ENCODE measurements at places on chromosomes 2 and 18. TPM values are rescaled to one million over a fixed set of nuclear protein-coding genes. Genes with fewer than 3 reads are reported as not detected.

GRCh38 chr2:18987016-18987415 lies 371.4 kb downstream of the OSR1 start:
- H3K27me3 ChIP-seq = no peaks in the 10 kb centered on the region
- no peaks in the 10 kb centered on the region for H3K36me3 ChIP-seq
- no peak overlapping the region for H3K27ac ChIP-seq
- no peaks in the 10 kb centered on the region for H3K4me1 ChIP-seq
- H3K4me3 ChIP-seq = no peak overlapping the region

DNA sequence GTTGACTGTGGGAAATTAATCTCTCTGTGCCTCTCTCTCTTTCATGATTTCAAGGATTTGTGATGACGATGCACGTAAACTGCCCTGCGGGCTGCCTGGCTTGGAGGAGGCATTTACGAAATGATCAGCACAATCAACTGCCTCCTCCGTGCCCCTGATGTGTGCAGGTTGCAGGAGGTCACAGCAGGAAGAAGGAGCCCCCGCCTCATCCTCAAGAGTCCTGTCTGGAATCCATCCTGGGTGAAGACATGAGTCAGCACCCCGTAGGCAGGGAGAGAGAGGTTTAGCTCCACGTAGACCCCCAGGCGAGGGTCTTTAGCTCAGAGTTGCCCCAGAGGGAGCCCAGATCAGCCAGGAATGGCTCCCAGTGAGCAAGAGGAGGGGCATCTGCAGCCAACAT lies 17.1 kb upstream of the TEX51 start:
- H3K27ac ChIP-seq = no peak overlapping the region
- no peaks in the 10 kb centered on the region for H3K27me3 ChIP-seq
- no peaks in the 10 kb centered on the region for H3K36me3 ChIP-seq
- no peak overlapping the region for H3K4me3 ChIP-seq
- no peaks in the 10 kb centered on the region for H3K4me1 ChIP-seq

DNA sequence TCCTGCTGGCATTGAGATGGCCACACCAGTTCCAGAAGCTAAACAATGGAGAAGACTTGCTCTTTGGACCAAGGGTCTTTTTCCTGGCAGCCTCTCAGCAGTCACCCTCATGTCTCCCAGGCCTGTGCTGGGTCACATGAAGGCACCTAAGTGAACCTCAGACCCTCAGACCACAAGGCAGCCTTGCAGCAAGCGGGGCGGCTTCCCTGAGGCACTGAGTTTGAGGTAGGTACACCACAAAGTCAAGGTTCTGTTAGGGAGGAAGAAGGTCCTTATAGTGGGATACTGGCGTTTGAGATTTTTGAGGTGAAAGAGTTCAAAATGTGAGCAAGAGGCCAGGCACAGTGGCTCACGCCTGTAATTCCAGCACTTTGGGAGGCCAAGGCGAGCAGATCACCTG lies 8.5 kb upstream of the PRELID3A start:
- no peak overlapping the region for H3K4me3 ChIP-seq
- H3K36me3 ChIP-seq = no peaks in the 10 kb centered on the region
- H3K4me1 ChIP-seq = peaks cover 7% of the 10 kb centered on the region

DNA sequence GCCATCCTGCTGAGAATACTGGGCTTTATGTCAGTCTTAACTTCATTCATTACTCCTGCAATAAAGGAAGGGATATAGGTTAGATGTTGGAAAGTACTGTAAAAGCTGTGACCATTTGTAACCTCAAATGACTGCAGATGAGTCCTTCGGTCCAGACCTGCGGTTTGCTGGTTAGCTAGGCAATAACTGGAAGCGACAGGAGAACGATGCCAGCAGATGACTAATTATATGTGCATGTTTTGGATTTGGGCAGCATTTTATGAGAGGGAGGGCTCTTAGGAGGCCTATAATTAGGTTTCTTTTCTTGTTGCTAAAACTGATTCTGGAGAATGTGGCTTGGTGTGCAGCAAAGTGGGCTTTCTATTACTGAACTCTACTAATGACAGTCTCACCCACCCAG lies 205.6 kb downstream of the TMEM182 start:
- H3K27me3 ChIP-seq = no peaks in the 10 kb centered on the region
- H3K4me3 ChIP-seq = no peak overlapping the region
- no peak overlapping the region for H3K27ac ChIP-seq
- H3K4me1 ChIP-seq = no peaks in the 10 kb centered on the region

The ZFAND2B gene
- total RNA-seq = 32.3 TPM

GRCh38 chr18:21335927-21336488 lies 94.0 kb downstream of the GREB1L start:
- no peak overlapping the region for H3K4me3 ChIP-seq
- H3K36me3 ChIP-seq = no peaks in the 10 kb centered on the region
- H3K27ac ChIP-seq = no peak overlapping the region
- no peaks in the 10 kb centered on the region for H3K27me3 ChIP-seq
- no peaks in the 10 kb centered on the region for H3K4me1 ChIP-seq
- no peak for DNase-seq

DNA sequence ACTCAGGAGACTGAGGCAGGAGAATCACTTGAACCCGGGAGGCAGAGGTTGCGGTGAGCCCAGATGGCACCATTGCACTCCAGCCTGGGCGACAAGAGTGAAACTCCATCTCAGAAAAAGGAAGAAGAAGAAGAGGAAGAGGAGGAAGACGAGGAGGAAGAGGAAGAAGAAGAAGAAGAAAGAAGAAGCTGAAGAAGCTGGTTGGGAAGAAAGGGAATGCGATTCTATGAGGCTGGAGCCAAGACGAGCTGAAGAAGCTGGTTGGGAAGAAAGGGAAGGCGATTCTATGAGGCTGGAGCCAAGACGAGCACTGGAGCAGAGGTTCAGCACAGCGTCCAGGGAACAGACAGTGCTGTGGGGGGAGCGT lies 30.3 kb upstream of the TAF1B start:
- H3K4me3 ChIP-seq = no peak overlapping the region
- no peaks in the 10 kb centered on the region for H3K27me3 ChIP-seq
- no peaks in the 10 kb centered on the region for H3K4me1 ChIP-seq
- no peak for DNase-seq
- no peak overlapping the region for H3K27ac ChIP-seq
- H3K36me3 ChIP-seq = no peaks in the 10 kb centered on the region

DNA sequence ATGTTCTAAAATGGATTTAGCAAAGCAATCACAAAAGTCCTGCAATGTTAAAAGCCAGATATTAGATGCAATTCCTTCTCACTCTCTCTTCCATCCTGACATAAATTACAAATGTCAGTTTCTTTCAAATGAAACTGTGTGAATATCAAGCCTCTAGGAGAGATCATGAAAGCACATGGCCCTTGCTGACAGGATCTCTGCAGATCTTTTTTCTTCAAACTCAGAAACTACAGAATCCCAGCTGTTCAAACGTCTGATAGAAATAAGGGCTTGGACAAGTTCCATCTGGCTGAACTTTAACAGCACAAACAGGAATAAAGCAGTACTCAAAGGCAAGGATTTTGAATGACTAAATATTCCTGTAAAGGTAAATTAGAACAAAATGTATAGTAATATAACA lies 47.6 kb downstream of the PDE1A start:
- H3K27me3 ChIP-seq = no peaks in the 10 kb centered on the region
- no peak overlapping the region for H3K4me3 ChIP-seq
- no peaks in the 10 kb centered on the region for H3K4me1 ChIP-seq
- no peak overlapping the region for H3K27ac ChIP-seq
- H3K36me3 ChIP-seq = no peaks in the 10 kb centered on the region

The RASGRP3 gene
- 10.8 TPM for total RNA-seq

DNA sequence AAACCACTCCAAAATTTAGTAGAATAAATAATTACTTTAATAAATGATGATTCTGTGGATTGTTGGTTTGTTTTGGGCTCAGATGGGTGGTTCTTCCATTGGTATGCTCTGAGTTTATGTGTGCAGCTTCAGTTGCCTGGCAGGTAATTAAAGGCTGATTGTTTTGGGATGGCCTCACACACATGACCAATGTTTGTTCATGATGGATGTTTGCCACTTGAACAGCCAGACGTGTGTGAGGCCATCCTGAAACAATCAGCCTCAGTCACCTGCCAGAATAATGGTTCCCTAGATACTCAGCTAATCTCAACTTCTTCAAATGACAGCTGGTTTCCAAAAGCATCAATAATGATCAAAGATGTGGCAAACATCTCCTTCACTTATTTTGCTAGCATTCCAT lies 352.5 kb upstream of the GULP1 start:
- no peak overlapping the region for H3K4me3 ChIP-seq
- no peak for DNase-seq
- H3K36me3 ChIP-seq = no peaks in the 10 kb centered on the region
- no peaks in the 10 kb centered on the region for H3K27me3 ChIP-seq

DNA sequence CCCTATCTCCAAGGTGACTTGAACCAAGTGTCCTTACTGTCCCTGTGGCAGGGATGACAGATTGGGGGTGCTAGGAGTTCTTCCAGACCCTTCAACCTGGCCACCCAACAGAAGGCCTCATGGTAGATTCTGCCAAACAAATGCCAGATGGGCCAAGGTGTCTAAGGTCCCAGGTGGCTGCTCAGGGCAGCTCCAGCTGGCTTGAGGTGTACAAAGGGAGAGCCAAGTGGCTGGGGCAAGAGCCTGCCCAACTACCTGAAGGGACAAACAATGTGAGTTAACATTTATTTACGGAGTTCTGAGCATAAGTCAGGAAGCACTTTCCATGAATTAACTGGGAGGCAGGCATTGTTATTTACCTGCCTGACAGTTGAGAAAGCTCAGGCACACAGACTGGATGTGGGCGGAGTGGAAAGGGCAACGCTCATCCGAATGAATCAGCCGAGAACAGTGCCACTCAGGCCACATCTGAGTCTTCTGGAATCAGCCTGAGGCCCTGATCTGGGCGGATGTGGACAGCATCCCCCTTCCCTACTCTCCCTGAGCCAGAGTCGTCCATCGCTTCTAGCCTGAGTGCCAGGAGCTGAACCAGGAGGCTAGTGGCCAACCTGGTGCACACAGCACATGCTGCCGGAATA lies 4.4 kb upstream of the KCNIP3 start:
- no peak for DNase-seq
- no peaks in the 10 kb centered on the region for H3K36me3 ChIP-seq
- H3K27ac ChIP-seq = no peak overlapping the region
- H3K4me1 ChIP-seq = no peaks in the 10 kb centered on the region
- H3K4me3 ChIP-seq = no peak overlapping the region

DNA sequence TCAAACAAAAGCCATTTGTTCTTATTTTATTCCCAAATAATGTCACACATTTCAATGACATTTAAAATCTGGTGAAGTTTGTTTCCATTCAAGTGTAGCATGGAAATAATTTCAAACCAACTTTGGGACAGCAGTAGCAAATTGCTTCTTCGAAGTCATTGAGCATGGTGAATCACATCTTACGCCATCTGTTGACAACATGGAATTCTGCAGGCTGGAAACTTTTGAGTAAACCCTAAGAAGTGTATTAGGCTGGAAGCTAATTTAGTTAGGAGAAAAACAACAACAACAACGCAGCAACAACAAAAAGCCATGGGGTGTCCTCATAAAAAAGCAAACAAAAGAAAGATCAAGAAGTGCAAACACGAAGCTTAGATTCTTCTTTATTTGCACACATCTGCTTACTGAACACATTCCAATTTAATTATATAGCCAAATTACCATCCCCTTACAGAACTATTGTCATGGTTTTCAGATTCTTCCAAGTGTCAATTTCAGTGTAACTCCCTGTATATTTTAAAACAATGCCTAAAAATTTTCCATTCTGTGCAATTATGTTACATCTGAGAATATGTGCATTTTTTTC lies 659.0 kb upstream of the CDH7 start:
- no peak overlapping the region for H3K4me3 ChIP-seq
- H3K27me3 ChIP-seq = no peaks in the 10 kb centered on the region
- peak; percentile 19 for DNase-seq
- H3K27ac ChIP-seq = no peak overlapping the region

- DNase-seq = no peak
- H3K27me3 ChIP-seq = no peaks in the 10 kb centered on the region
- no peaks in the 10 kb centered on the region for H3K36me3 ChIP-seq
- H3K4me3 ChIP-seq = no peak overlapping the region
- H3K27ac ChIP-seq = no peak overlapping the region
- no peaks in the 10 kb centered on the region for H3K4me1 ChIP-seq
Measured at GRCh38 chr2:61218076-61218816, 56.3 kb downstream of the C2orf74 start.

GRCh38 chr2:12928197-12928774 lies 211.6 kb downstream of the TRIB2 start:
- no peaks in the 10 kb centered on the region for H3K27me3 ChIP-seq
- H3K4me3 ChIP-seq = no peak overlapping the region
- peaks cover 19% of the 10 kb centered on the region for H3K4me1 ChIP-seq
- no peak for DNase-seq
- no peak overlapping the region for H3K27ac ChIP-seq
- H3K36me3 ChIP-seq = no peaks in the 10 kb centered on the region

The KLHL41 gene
- total RNA-seq = 0.68 TPM

The PPM1G gene
- 78.9 TPM for total RNA-seq

DNA sequence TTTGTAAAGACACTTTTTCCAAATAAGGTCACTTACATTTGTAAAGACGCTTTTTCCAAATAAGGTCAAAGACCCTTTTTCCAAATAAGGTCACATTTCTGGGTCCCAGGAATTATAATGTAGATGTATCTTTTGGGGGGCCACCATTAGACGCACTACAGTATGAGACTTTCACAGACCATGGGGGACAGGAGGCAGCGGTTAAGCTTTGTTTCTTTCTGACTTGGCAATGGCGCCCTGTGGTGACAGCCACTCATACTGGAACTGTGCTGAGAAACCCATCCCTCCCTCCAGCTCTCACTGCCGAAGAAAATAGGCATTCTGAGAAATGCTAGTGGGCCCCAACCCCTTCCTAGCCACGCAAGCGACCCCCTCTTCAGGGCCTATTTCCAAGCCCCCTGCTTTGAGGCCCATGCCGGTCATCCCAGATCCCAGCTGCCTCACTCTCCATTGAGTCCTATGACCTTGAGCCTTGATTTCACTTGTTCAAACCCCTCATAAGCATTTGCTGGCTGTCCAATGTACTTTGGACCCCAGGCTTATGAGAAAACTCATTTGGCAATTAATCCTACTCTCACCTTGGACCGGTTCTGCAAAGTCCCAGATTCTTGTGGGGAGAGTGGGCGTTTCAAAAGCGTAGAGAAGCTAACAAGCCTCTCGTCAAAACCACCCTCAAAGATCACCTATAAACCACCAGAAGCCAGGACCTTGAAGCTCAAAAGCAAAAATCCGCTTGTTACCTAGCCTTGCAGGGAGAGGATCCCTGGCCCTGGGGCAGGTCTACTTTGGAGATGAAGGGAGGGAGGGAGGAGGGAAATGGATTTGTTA lies 11.3 kb upstream of the SPATA3 start:
- no peak overlapping the region for H3K4me3 ChIP-seq
- no peak overlapping the region for H3K27ac ChIP-seq
- H3K36me3 ChIP-seq = no peaks in the 10 kb centered on the region
- H3K4me1 ChIP-seq = no peaks in the 10 kb centered on the region
- H3K27me3 ChIP-seq = peaks cover 6% of the 10 kb centered on the region

DNA sequence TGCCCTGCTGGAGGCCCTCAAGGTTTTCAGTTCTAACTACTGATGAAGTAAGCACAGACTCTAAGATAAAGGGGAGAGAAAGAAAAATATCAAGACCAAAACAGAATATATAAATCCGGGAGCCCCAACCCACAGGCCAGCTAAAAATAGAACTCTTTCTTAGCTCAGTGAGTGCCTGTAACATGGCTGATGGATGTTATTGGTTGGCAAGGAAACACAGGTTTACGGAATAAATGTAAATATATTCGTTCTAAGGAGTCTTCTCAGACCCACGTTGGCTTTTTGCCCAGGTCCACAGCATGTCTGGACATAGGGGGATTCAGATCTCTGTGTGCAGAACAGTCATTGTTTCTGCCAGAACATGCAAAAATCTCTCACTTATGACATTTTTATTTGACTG lies 139.0 kb upstream of the SERPINE2 start:
- H3K27ac ChIP-seq = no peak overlapping the region
- H3K27me3 ChIP-seq = no peaks in the 10 kb centered on the region
- no peaks in the 10 kb centered on the region for H3K4me1 ChIP-seq
- H3K36me3 ChIP-seq = no peaks in the 10 kb centered on the region
- H3K4me3 ChIP-seq = no peak overlapping the region

Measured in adrenal gland (tissue), 19 donors.